ENCODE measurements at places on chromosomes 7 and 10.

DNA sequence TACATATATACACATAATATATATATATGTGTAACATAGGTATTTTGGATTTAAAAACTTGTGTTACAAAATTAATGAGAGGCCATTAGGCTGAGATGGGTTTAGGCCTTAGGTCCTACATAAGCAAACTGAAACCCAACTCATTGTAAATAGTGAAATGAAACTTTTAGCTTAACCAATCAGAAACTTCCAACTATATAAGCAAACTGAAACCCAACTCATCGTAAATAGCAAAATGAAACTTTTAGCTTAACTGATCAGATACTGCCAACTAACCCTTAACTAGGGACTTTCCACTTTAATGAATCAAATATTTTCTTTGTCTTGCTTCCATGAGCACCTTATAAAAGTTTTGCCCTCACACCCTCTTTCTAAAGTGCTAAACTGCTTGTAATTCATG is 17.3 kb upstream of the SAMD9L start:
- DNase-seq, result no peak

DNA sequence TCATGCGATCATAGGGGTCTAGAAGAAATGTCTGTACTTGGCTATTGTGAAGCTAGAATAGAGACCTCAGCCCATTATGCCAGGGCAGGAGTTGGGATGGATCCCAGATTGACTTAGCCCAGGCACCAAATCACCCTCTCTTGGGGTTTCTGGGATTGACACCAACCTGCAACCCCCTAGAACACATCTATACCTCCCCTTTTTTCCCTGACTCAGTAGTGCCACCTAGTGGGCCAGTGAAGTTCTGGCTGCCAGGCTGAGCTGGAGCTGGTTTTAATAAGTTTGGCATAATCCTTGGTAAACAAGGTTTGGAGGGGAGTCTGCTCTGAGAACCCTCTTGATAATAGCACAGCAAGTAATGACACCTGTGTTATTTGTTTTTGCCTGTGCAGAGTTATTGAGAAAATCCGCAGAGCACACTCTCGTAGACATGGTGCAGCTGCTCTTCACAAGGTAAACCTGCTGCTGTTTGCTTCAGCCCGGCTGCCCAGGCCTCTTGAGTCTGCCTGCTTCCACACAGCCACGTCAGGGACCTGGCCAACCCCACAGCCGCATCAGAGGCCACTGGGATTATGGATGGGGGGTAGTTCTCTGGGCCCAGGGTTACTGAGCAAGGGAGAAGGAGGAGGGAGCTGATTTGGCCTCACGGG is 43.3 kb upstream of the NFKB2 start:
- peak; percentile 79 for DNase-seq

DNA sequence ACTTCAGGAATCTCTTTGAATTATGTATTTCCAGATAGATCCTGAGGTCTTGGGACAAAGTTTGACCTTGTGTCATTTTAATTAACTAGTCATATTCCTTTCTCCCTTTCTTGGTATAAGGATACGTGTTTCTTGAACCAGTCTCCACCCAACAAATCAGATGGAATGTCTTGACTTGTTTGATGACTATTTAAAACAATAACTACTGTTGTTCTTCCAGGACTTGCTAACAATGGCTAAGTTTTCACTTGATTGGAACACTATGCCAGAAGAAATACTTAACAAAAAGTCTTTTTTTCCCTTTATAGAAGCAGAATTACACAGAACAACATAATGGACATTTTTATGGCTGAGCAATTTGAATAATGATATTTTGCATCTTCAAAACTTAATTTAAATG is 43.0 kb upstream of the WIPF3 start:
- no peak for DNase-seq

- DNase-seq, result no peak
These were observed 161.7 kb downstream of the AKR1D1 start for GRCh38 chr7:138237995-138238394.

DNA sequence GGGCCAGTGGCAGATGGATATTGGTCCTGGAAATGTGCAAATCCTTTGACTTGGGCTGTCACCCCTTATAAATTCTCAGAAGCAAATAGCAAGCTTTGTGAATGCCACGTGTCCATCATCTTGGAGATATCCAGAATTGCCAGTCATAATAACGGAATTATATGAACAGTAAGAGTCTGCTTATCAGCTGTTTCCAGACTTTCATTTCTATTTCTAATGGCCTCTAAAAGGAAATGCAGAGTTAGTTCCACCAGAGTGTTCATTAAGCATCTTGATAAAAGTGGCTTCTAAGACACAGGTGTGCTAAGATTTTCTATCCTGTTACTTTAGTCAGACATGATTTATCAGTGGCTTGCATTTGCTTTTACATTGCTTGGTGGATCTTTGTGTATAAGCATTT is 87.4 kb downstream of the RAMP3 start:
- no peak for DNase-seq

DNA sequence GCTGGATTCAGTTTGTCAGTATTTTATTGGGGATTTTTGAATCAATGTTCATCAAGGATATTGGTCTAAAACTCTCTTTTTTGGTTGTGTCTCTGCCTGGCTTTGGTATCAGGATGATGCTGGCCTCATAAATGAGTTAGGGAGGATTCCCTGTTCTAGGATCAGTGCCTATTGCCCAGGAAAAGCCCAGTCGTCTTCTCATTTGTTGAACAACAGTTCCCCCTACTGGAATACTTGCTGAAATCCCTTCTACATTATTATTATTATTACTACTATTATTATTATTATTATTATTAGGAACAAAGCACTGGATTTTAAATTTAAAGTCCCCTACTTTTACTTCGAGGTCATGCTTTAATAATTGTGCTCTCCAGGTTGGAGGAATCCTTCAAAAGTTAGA is 528.9 kb downstream of the MAGI2 start:
- DNase-seq, result no peak

- no peak for DNase-seq
These were observed 154.4 kb upstream of the MKLN1 start for GRCh38 chr7:131173145-131173890.

DNA sequence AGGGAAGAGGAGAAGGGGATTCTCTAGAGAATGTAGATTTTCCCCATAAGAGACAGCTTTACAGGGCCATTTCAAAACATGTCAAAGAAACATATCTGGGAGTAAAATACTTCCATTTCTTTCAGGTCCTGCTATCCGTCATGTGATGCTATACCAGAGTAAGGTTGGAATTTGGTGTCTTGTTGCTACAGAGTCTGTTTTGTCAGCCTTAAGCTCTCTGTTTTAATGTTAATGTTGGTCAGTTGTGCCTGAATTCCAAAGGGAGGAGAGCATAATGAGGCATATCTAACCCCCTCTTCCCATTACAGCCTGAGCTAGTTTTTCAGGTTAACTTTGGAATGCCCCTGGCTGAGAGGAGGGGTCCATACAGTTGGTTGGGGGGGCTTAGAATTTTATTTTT is 94.7 kb upstream of the CCDC71L start:
- DNase-seq, result no peak

DNA sequence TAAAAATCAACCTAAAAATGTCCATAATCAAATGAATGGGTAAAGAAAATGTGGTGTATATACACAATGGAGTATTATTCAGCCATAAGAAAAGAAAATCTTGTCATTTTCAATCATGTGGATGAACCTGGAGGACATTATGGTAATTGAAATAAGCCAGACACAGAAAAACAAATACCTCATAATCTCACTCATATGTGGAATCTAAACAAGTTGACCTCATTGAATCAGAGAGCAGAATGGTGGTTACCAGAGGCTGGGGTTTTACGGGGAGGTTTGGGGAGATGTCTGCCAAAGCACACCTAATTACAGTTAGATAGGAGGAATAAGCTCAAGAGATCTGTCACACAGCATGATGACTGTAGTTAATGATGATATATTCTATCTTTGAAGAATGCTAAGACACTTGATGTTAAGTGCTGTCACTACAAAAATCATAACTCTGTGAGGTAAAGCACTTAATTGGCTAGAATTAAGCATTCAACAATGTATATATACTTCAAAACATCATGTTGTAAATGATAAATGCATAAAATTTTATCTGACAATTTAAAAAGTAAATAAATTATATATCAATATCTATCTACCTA is 39.1 kb upstream of the TNPO3 start:
- no peak for DNase-seq

GRCh38 chr7:46545790-46546189 is 624.7 kb upstream of the IGFBP3 start:
- DNase-seq, result no peak

- DNase-seq, result no peak
These were observed 227.3 kb upstream of the SP8 start for GRCh38 chr7:21013765-21014539.

GRCh38 chr7:102005933-102006480 is 188.6 kb downstream of the CUX1 start:
- no peak for DNase-seq

DNA sequence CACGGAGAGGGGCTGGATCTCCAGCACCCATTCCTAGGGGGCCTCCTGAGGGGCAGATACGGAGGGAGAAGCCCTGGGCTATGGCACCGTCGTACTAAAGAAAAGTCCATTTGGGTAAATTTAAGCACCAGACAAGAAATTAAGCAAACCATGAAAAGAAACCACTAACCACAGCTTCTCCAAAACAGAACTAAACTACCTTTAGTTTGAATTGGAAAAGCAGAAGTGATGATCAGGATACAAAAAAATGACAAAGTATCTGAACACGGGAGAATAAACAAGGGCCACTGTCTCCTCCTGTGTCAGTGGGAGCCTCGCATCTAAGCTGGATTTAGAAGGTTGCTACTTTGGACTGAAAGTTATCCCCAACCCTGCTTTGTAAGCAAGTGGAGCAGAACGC is 69.1 kb downstream of the DIP2C start:
- DNase-seq, result no peak

DNA sequence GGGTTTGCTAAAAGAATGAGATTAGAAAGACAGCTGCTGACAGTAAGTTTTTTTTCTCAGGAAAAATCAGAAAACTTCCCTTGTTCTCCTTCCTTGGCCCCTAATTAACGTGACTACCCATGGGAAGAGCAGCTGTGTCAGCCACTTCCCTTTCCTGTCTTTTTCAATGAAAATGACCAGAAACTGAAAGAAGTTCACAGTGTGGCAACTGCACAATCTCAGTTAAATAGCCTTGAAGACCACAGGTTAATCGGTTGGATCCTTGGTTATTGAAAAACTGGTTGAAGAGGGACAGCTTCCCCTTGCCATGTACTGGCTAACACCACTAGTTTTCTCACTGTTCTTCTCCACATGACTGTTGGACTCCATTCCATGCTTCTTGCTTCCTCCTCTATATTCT is 148.8 kb upstream of the AGR3 start:
- DNase-seq, result no peak

DNA sequence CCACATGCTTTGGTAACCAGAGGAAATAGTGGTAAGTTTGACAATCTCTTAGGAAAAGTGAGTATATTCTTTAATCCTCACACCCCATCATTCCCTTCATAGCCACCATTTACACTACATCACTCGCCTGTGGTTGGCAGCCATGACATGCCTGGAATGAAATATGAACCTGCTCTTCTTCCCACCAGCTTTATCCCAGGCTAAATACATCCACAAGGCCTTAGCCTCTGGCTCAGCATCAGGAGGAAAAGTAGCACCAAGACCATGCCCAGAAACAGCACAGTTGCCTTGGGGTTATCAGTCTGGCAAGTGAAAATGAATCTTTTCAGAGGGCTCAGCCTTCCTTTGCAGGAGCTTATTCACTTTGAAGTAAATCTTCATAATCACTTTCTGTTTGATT is 40.3 kb downstream of the SGCE start:
- DNase-seq, result no peak

- DNase-seq, result peak; percentile 28
These were observed 3.3 kb downstream of the GRID1 start for GRCh38 chr10:86363184-86363832.

DNA sequence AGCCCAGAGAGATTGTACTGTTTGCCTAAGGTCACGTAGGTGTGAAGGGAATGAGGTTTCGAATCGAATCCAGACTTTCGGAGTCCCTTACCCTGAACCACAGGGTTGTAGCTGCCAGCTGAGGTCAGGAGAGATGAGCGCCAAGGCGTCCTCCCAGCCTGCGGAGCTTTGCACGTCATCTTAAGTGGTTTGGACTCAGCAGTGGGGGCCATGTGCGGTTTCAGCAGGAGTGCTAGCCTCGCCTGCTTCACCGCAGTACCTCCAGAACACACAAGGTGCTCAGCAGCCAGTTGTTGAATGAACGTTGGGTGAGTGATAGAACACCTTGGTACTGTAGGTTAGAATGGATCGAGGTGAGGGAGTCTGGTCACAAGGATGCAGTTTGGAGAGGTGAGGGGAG is 74.9 kb upstream of the PPIF start:
- no peak for DNase-seq

- DNase-seq, result no peak
These were observed 449.5 kb upstream of the ZMIZ1 start for GRCh38 chr10:78619115-78619851.

- no peak for DNase-seq
These were observed 91.1 kb upstream of the CACNA2D1 start for GRCh38 chr7:82534684-82535083.

GRCh38 chr10:72875250-72876055 is 18.1 kb upstream of the OIT3 start:
- DNase-seq, result no peak

DNA sequence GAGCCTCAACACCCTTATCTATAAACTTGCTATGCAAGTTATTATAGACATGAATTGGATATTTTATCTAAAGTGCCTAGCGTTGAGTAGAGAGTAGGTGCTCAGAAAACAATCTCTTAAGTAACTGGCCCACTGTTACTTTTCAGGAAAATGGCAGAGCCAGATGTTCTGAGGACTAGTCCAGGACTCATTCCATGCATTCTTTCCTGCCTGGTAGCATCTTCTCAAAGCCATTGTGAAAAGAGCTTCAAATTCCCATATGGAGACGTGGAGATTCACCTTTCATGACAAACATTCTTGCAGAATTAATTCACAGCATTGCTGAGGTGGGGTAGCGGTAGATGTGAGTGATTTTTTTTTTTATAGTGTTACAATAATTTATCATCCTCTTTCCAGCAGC is 35.9 kb upstream of the ITPRID1 start:
- DNase-seq, result no peak

- no peak for DNase-seq
These were observed 12.0 kb downstream of the C10orf62 start for GRCh38 chr10:97601268-97602215.

- DNase-seq, result no peak
These were observed 2.8 kb downstream of the TRIM56 start for GRCh38 chr7:101088069-101088425.
